HFFc6 (cell line): ENCODE measurements at places on chromosomes 7 and 10.
A peak's percentile ranks its signal among the peaks of the same experiment; 100 is the strongest.

- no peak for DNase-seq
- peaks cover 24% of the 10 kb centered on the region for H3K36me3 ChIP-seq
- H3K27me3 ChIP-seq = no peaks in the 10 kb centered on the region; the same call in 1 of the 2 replicates
- H3K4me1 ChIP-seq = peaks cover 13% of the 10 kb centered on the region
- H3K27ac ChIP-seq = no peak overlapping the region
- H3K4me3 ChIP-seq = no peak overlapping the region
Observed at GRCh38 chr10:89785095-89785494, 83.7 kb downstream of the KIF20B start.

- H3K4me1 ChIP-seq = no peaks in the 10 kb centered on the region
- 0 out of 2 replicates have a peak, but pooled peaks cover 12% of the 10 kb centered on the region for H3K36me3 ChIP-seq
- no peak for DNase-seq
Observed at GRCh38 chr10:81179324-81179723, 641.6 kb downstream of the SH2D4B start.

GRCh38 chr7:90412458-90413184, 9.4 kb downstream of the CLDN12 start:
- H3K27me3 ChIP-seq = no peaks in the 10 kb centered on the region; the same call in 1 of the 2 replicates
- peak overlapping the region; percentile 79; the same call in 1 of the 2 replicates for H3K27ac ChIP-seq

GRCh38 chr10:69577268-69578232, 4.3 kb upstream of the NEUROG3 start:
- H3K36me3 ChIP-seq = no peaks in the 10 kb centered on the region
- H3K27ac ChIP-seq = no peak overlapping the region
- no peak overlapping the region for H3K4me3 ChIP-seq
- H3K27me3 ChIP-seq = peaks cover 56% of the 10 kb centered on the region
- H3K4me1 ChIP-seq = no peaks in the 10 kb centered on the region

DNA sequence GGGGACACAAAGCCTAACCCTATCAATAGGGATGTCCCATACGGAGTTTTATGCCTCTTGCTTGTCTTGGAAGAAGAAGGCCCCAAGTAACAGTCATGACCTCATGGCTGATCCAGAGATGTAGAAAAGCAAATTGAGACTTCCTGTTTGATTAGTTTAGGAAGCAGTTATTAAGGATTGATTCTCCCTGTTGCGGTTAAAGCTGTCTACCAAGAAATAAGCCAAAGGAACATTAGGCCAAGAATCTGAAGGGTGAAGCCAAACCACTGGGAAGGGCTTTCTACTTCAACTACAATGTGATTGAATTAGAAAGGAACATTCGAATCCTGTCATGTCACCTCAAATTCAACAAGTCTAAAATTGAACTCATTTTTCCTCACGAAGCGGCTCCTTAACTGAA, 60.5 kb upstream of the AGBL3 start:
- no peak for DNase-seq
- H3K27me3 ChIP-seq = peaks cover 61% of the 10 kb centered on the region
- H3K27ac ChIP-seq = peak overlapping the region; percentile 77
- peak overlapping the region; percentile 50; the same call in 1 of the 2 replicates for H3K4me3 ChIP-seq

GRCh38 chr7:158487631-158488151, 99.9 kb downstream of the PTPRN2 start:
- H3K27ac ChIP-seq = no peak overlapping the region
- no peaks in the 10 kb centered on the region for H3K27me3 ChIP-seq
- no peaks in the 10 kb centered on the region for H3K4me1 ChIP-seq
- peaks cover 7% of the 10 kb centered on the region; the same call in 1 of the 2 replicates for H3K36me3 ChIP-seq
- no peak overlapping the region for H3K4me3 ChIP-seq
- no peak for DNase-seq

DNA sequence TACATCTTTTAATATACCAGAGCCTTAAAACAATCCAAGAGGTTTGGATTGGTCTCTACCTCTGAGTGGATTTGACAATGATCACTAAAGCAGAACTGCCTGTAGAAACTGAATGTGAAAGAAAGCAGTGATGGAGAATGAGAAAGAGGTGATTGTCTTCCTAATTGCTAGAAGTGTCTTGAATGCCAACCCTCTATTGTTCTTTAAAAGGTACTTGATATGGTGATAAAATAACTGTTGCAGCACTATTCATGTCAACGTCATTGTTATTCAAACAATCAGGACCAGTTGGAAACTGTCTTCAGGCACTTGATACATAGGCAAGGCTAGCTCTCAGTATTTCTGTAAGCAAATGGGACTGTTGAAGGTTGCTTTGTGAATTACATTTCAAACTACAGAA, 47.9 kb upstream of the ITPRID1 start:
- H3K4me3 ChIP-seq = no peak overlapping the region
- no peak overlapping the region for H3K27ac ChIP-seq
- no peak for DNase-seq
- H3K27me3 ChIP-seq = no peaks in the 10 kb centered on the region; the same call in 1 of the 2 replicates

GRCh38 chr10:62934258-62934657, 118.1 kb upstream of the EGR2 start:
- no peak overlapping the region for H3K4me3 ChIP-seq
- H3K27me3 ChIP-seq = peaks cover 7% of the 10 kb centered on the region
- H3K4me1 ChIP-seq = no peaks in the 10 kb centered on the region
- no peaks in the 10 kb centered on the region for H3K36me3 ChIP-seq

DNA sequence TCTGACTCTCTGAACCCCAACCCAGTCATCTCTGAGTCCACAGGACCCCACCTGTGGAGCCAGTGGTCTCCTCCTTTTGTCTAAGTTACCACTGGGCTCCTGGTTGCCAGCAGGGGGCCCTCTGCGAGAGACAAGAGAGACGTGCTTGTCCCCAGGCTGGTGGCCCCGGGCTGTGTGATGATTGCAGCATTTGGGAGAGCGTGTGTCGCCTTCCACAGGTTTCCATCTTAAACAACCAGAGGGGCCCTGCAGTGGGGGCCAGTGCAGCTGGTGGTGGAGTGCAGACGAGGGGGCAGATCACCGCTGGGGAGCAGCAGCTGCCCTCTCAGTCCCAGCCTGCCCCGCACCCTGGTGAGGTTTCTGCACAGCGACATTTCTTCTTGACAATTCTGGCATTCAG, 122.4 kb upstream of the PPP2R2D start:
- no peaks in the 10 kb centered on the region for H3K4me1 ChIP-seq
- peaks cover 4% of the 10 kb centered on the region; the same call in 1 of the 2 replicates for H3K36me3 ChIP-seq
- no peak overlapping the region for H3K4me3 ChIP-seq
- H3K27ac ChIP-seq = no peak overlapping the region
- H3K27me3 ChIP-seq = no peaks in the 10 kb centered on the region; the same call in 1 of the 2 replicates
- no peak for DNase-seq

- H3K27ac ChIP-seq = peak overlapping the region; percentile 98
- H3K4me3 ChIP-seq = peak overlapping the region; percentile 96
- H3K4me1 ChIP-seq = peaks cover 28% of the 10 kb centered on the region
- peaks cover 26% of the 10 kb centered on the region for H3K36me3 ChIP-seq
- DNase-seq = peak; percentile 21
Observed at GRCh38 chr7:92837000-92837749, 802 bp upstream of the CDK6 start.

DNA sequence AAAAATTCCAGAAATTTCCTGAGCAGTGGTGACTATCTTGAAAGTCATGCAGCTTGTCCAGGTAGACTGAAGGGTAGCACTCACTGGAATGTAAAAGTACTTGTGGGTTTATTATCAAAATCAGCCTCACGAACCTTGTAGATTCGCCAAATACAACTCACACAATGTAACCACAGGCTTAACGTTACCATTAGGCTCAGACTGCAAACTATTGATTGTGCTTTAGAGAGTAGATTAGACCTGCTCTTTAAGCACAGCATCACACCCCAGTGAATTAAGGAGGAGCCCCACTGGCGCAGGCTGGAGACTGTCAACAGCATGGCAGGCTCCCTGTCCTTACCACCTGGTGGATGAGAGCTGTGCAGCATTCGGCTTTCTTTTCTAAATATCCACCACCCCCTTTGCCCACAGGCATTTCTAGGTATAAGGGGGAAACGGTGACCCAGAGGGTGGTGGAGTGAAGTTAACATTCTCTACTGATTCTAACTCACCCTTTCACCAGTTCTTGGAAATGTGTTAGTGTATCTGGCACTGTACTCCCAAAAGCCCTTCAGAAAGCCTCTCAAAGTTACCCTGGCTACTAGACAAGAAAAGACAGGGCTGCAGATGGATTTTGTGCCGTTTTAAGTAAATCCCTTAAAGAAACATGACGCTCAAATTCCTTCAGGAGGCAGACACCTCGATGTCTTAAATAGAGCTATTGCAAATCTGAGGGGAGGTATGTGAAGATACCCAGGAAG, 56.6 kb downstream of the GSDME start:
- peaks cover 47% of the 10 kb centered on the region for H3K4me1 ChIP-seq
- H3K4me3 ChIP-seq = peak overlapping the region; percentile 12; the same call in 1 of the 2 replicates
- H3K36me3 ChIP-seq = peaks cover 8% of the 10 kb centered on the region
- H3K27ac ChIP-seq = peak overlapping the region; percentile 27
- no peaks in the 10 kb centered on the region; the same call in 1 of the 2 replicates for H3K27me3 ChIP-seq
- no peak for DNase-seq

- H3K36me3 ChIP-seq = no peaks in the 10 kb centered on the region
- no peak for DNase-seq
- H3K4me1 ChIP-seq = peaks cover 4% of the 10 kb centered on the region; the same call in 1 of the 2 replicates
- peaks cover 2% of the 10 kb centered on the region; the same call in 1 of the 2 replicates for H3K27me3 ChIP-seq
- H3K4me3 ChIP-seq = no peak overlapping the region
Observed at GRCh38 chr10:51658000-51658399, 41.4 kb downstream of the CSTF2T start.

DNA sequence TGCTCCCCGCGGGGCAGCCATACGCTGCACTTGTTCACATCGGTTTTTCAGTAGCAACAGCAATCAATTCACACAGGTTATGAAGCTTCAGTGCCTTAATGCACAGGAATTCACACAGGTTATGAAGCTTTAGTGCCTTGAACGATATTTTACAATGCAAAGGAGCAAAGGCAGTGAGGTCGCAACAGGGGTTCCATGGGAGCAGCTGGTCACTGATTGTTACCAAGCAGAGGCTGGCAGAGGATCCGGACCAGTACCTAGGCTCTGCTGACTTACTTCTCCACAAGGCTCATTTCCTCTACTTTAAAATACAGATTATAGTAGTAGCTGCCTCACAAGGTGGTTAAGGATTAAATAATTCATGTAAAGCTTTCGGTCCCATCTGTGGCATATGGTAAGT, 95.2 kb upstream of the ODAD2 start:
- no peak overlapping the region for H3K27ac ChIP-seq
- no peak overlapping the region for H3K4me3 ChIP-seq
- 0 out of 2 replicates have a peak, but pooled peaks cover 2% of the 10 kb centered on the region for H3K27me3 ChIP-seq
- H3K4me1 ChIP-seq = peaks cover 56% of the 10 kb centered on the region
- no peak for DNase-seq

GRCh38 chr10:66625709-66626590, 299.9 kb upstream of the LRRTM3 start:
- H3K4me1 ChIP-seq = peaks cover 16% of the 10 kb centered on the region
- H3K27ac ChIP-seq = no peak overlapping the region
- no peaks in the 10 kb centered on the region for H3K27me3 ChIP-seq
- no peaks in the 10 kb centered on the region for H3K36me3 ChIP-seq

- peaks cover 16% of the 10 kb centered on the region for H3K36me3 ChIP-seq
- DNase-seq = no peak
- no peak overlapping the region for H3K4me3 ChIP-seq
- H3K4me1 ChIP-seq = peaks cover 67% of the 10 kb centered on the region
- H3K27me3 ChIP-seq = peaks cover 2% of the 10 kb centered on the region; the same call in 1 of the 2 replicates
Observed at GRCh38 chr7:158812684-158813083, 16.6 kb downstream of the ESYT2 start.

GRCh38 chr7:157612664-157613561, 276.1 kb downstream of the DNAJB6 start:
- no peak for DNase-seq
- H3K4me3 ChIP-seq = no peak overlapping the region
- no peak overlapping the region for H3K27ac ChIP-seq
- no peaks in the 10 kb centered on the region for H3K4me1 ChIP-seq

GRCh38 chr7:111855161-111855841, 293.0 kb upstream of the IMMP2L start:
- H3K4me1 ChIP-seq = peaks cover 25% of the 10 kb centered on the region
- H3K4me3 ChIP-seq = no peak overlapping the region
- H3K27me3 ChIP-seq = peaks cover 2% of the 10 kb centered on the region; the same call in 1 of the 2 replicates
- DNase-seq = peak; percentile 78
- H3K36me3 ChIP-seq = peaks cover 6% of the 10 kb centered on the region

DNA sequence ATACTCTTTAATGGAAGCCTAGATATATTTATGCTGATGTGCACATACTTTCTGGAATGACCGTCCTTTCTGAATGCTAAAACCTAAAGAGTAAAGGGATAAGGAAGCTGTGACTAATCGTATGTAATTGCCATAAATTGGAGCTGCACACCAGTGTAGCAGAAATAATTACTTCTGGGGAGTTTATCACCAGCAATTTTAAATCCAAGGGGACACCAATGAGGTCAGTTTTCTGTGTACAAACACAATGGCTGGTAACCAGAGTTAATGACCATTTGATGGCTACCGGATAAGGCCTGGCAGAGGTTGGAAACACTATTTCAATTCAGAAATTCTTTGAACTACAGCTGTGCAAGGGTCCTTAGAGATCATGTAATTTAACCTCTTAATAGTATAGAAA, 670.1 kb downstream of the REEP3 start:
- H3K27ac ChIP-seq = no peak overlapping the region
- H3K4me1 ChIP-seq = no peaks in the 10 kb centered on the region
- H3K27me3 ChIP-seq = no peaks in the 10 kb centered on the region
- no peak overlapping the region for H3K4me3 ChIP-seq
- DNase-seq = no peak

- H3K36me3 ChIP-seq = no peaks in the 10 kb centered on the region
- H3K4me3 ChIP-seq = peak overlapping the region; percentile 81
- H3K4me1 ChIP-seq = peaks cover 73% of the 10 kb centered on the region
- peak overlapping the region; percentile 98 for H3K27ac ChIP-seq
- H3K27me3 ChIP-seq = no peaks in the 10 kb centered on the region
- peak; percentile 84 for DNase-seq
Observed at GRCh38 chr7:41886262-41886900, 183.5 kb upstream of the INHBA start.

- H3K4me3 ChIP-seq = peak overlapping the region; percentile 94
- H3K27me3 ChIP-seq = peaks cover 6% of the 10 kb centered on the region
- peaks cover 21% of the 10 kb centered on the region for H3K36me3 ChIP-seq
Observed at GRCh38 chr10:13099144-13099665, 758 bp upstream of the OPTN start.

- H3K4me1 ChIP-seq = no peaks in the 10 kb centered on the region; the same call in 1 of the 2 replicates
- H3K27me3 ChIP-seq = peaks cover 2% of the 10 kb centered on the region
- no peaks in the 10 kb centered on the region for H3K36me3 ChIP-seq
- DNase-seq = peak; percentile 88
Observed at GRCh38 chr7:92595281-92595680, 5.1 kb upstream of the FAM133B start.

GRCh38 chr10:43691485-43691884, 42.8 kb upstream of the ZNF32 start:
- H3K27ac ChIP-seq = no peak overlapping the region
- no peaks in the 10 kb centered on the region for H3K36me3 ChIP-seq
- H3K4me3 ChIP-seq = no peak overlapping the region
- H3K27me3 ChIP-seq = peaks cover 2% of the 10 kb centered on the region; the same call in 1 of the 2 replicates
- peaks cover 59% of the 10 kb centered on the region for H3K4me1 ChIP-seq
- DNase-seq = peak; percentile 35

DNA sequence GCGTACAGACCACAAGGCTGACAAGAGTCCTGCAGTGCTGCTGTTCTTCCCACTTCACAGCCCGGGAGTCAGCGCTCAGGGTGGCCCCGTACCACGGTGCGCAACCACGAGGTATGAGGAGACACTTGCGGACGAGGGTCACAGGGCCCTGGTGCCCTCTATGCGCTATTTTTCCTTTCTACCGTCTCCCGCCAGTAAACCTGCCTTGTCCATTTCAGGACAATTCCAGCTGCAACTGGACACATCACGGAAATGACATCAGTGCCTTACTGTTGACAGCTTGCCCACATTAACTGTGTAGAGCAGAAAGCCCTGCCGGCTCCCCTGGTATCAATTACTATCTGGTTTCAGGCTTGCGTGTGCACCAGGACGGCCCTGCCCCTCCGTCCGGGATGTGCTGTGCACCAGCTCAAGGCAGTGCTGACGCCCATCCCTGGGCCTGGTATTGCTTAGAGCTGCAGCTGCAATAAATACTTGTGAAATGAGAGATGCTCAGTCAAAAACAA, 65.1 kb downstream of the ZRANB1 start:
- H3K4me3 ChIP-seq = 0 out of 2 replicates have a peak overlapping the region, but pooled peaks have one; percentile 2
- peak overlapping the region; percentile 76 for H3K27ac ChIP-seq
- peaks cover 36% of the 10 kb centered on the region for H3K4me1 ChIP-seq
- peaks cover 1% of the 10 kb centered on the region; the same call in 1 of the 2 replicates for H3K27me3 ChIP-seq
- peak; percentile 63 for DNase-seq
